ENCODE measurements at places on chromosomes 5 and 9.

GRCh38 chr5:99247346-99247745, 318.5 kb upstream of the CHD1 start:
- DNase-seq: no peak

GRCh38 chr5:133445744-133446143, 166.6 kb downstream of the FSTL4 start:
- DNase-seq: no peak

- no peak for DNase-seq
Measured at GRCh38 chr9:71859939-71860338, 51.1 kb downstream of the ABHD17B start.

DNA sequence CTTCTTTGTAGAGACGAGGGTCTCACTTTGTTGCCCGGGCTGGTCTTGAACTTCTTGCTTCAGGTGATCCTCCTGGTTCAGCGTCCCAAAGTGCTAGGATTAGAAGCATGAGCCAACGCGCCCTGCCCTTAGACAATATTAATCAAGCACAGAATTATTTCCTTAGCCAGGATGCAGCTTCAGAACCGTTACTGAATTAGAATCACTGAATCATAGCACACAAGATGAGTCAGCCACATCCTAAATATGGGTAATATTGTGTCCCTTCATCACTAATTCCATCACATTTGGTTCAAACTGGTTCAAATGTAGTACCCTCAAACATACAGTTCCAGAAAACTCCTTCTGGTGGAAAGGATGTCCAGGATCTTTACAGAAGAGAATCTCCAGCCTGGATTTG, 82.7 kb downstream of the BNC2 start:
- no peak for DNase-seq

GRCh38 chr5:77937015-77937908, 161.1 kb upstream of the TBCA start:
- no peak for DNase-seq

- no peak for DNase-seq
Measured at GRCh38 chr9:106596984-106597383, 266.0 kb upstream of the ZNF462 start.

- no peak for DNase-seq
Measured at GRCh38 chr5:127068493-127069214, 4.6 kb downstream of the C5orf63 start.

DNA sequence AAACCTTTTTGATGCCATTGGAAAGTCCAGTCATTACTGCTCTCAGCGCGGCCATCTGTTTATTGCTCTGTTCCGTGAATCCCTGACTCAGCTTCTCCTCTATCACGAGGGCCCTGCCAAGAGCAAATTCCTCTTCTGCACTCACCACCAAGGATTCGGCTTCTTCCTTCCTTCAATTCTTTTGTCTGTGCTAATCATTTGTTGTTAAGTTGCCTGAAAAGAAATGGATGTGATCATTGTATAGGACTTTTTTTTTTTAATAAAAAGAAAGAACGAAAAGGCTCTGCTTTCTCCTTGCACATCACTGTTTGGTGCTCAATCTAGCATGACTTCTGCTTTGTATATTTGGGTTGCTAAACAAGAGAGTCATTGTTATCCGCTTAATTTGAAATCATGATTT, 128.7 kb upstream of the PIK3R1 start:
- DNase-seq: no peak

DNA sequence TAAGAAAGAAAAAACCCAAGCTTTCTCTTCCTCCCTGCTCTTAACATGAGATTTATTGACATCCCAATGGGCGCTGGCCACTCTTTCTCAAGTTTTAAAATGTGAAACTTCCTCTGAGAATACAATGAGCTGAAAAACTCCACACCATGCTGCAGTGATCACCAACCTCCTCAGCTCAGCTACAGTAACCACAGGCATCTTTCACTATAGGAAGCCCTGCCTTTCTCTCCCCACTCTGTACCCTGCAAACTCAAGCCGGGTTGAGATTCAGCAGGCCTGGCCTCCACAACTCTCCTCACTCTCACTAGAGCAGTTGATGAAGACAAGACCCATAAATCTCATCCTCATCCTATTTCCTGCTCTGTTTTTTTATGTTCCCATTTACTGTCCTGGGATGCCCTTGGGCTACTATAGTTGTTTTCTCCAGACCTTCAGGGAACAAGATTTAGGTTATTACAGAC, 48.3 kb downstream of the SH3TC2 start:
- no peak for DNase-seq

Measured in ecto neural progenitor cell (in vitro differentiated cells).